ENCODE measurements at places on chromosomes 2 and 18.

DNA sequence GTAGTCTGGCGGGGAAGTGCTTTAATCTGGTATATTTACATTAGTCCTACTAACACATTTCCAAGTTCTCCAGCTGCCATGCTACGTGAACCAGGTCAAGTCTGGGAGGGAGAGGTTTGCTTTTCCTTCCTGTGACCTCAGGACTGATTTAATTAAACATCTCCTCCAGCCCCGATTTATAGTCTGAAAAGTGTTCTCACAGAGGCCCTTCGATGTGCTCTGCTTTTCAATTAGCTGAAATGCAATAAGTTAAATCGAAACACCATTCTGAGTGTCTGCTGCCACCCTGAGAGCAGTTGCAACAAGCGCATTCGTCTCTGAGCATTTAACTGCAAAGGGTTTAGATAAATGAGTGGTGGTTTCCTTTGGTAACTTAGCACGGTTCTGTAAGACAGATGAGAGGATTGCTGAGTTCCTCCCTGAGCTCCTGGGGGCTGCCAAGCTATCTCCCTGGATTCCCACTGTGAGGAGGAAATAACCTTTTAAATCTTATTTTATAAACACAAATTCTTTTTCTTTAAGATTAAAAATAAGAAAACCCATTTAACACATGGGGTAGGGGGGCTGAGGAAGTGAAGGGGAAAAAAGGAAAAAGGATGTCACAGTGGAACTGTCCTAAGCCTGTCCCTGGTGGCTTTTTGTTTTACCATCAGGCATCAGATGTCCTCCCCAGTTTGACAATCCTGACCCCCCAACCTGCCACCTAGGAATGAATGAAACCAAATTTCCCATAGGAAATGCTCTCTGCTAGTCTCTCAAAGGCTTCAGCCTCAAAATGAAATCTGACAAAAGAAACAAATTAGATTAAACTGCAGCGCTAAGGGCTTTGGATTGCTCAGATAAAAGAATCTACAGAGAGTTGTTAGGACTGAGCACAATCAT, 56.5 kb upstream of the CREB1 start:
- DNase-seq, result peak; percentile 83

DNA sequence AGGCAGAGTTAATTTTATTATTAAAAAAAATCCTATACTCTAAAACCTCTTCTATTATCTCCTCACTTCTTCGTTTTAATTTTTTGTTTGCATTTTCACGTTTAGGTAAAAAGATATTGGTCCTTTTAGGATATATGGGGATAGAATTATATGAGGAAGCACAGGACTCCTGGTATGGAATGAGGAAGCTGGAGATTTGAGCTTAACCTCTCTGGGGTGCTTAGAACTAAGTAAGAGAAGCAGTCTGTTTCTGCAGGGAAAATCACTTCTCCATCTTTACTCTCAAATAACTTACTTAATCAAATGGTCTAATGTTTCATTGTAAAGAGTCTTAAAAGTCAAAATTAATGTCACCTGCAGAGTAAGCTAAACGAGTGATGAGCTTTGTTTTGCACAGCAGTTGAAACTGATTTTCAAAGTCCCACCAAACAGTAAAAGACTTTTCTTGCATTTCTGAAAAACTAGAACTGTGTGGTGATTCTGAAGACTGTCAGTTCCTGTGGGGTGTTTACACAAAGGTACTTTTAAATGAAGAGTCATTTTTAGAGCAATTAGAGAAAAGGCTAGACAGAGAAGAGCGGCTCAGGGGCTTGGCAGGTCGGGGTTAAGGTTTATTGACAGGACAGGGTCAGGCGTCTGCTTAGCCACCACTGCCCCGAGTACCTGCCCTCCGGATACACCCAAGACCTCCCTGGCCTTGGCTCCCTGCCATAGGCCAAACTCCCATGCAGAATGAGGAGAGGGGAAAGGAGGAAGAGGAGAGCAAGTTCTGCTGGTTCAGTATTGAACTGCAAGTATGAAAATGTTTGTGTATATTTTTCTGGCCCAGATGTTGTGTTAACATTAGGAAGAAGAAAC, 21.6 kb downstream of the METAP1D start:
- DNase-seq, result no peak

GRCh38 chr2:71939588-71940535, 207.8 kb downstream of the CYP26B1 start:
- peak; percentile 39 for DNase-seq

- DNase-seq, result no peak
Observed at GRCh38 chr18:58388736-58389135, 240.2 kb downstream of the ALPK2 start.

- no peak for DNase-seq
Observed at GRCh38 chr2:239255628-239256349, 145.0 kb downstream of the HDAC4 start.

DNA sequence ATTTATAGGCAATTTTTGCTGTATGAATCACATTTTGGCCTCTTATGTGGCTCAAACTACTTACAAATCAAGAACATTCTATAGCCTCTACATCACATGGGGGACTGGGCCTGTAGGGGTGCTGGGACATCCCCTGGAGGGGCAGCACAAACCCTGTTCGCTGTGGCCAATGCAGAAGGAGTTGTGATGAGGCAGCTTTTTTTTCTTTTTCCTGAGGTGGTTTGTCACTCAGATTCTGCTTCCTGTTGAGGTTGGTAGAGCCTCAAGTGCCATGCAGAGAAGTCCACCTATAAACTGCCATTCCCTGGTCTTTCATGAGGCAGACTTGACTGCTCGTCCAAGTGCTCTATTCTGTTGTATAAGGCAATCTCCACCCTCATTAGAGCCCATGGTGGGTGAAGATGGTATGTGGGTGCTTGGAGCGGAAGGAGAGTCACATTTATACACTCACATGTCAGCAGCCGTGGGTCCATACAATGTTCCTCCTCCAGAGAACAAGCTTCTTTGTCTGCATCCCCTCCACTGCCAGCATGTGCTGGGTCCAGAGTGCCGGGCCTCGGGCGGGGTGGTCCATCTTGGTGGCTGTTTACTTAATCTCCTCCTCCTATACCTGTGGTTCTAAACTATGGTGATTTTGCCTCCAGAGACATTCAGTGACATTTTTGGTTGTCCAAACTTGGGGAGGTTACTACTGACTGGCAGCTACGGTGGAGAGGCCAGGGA, 120.3 kb downstream of the ACOXL start:
- no peak for DNase-seq

DNA sequence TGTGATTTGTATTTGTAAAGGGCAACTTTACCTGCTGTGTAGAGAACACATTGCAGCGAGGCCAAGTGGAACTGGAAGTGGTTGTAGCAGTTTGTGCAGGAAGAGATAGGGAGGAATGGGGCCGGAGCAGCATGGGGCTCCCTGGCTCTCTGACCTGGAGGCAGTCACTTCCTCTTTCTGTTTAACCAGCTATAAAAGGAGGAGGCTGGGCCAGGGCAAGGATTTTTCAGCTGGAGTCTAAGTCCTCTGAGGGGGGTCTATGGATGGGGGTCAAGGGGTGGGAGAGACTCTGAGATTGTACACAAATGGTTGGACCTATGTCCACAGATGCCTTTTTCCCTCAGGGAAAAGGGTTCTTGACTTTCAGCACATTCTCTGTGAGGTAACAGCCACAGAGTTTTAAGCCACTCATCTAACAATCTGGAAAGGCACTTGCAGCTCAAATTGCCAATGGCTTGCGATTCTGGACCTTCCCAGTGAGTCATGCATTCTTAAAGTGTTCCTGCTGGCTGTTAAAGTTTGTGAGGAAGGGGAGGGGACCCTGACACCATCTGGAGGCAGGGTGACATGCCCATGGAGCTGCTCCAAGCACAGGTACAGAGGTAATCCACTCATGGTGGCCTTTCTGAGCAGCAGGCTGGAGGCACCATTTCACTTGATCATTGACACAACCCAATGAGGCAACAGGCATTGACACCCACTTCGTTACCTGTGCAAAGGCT, 347.0 kb downstream of the CYRIA start:
- no peak for DNase-seq

- DNase-seq, result no peak
Observed at GRCh38 chr2:101200676-101201075, 49.5 kb upstream of the TBC1D8 start.

GRCh38 chr2:207225773-207226172, 60.0 kb upstream of the KLF7 start:
- no peak for DNase-seq

DNA sequence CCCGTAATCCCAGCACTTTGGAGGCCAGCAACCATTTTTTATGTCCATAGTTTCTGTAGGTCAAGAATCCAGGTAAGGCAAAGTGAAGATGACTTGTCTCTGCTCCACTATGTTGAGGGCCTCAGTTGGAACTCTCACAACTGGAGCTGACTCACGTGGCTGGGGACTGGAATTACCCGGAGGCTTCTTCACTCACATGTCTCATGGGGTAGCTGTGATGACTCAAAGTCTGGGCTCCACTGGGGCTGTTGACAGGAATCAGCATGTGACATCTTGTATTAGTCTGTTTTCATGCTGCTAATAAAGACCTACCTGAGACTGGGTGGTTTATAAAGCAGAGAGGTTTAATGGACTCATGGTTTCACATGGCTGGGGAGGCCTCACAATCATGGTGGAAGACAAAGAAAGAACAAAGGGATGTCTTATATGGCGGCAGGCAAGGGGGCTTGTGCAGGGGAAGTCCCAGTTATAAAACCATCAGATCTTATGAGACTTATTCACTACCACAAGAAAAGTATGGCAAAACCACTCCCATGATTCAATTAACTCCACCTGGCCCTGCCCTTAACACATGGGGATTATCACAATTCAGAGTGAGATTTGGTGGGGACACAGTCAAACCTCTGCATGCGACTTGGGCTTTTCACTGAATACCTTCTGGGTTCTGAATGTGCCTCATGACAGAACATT, 7.8 kb upstream of the PPP1R1C start:
- peak; percentile 65 for DNase-seq

GRCh38 chr2:67215214-67216055, 181.7 kb upstream of the ETAA1 start:
- peak; percentile 31 for DNase-seq

- DNase-seq, result no peak
Observed at GRCh38 chr2:231687133-231687852, 21.0 kb upstream of the PTMA start.

GRCh38 chr2:20012282-20013125, at the start of gene MATN3:
Gene MATN3, minus strand, starts transcription at chr2:20012668. Its CDS starts 37 bp downstream, at chr2:20012631.
- DNase-seq, result peak; percentile 39
